ENCODE measurements at places on chromosomes 16 and 17. TPM values are rescaled to one million over a fixed set of nuclear protein-coding genes. Genes with fewer than 3 reads are reported as not detected.

DNA sequence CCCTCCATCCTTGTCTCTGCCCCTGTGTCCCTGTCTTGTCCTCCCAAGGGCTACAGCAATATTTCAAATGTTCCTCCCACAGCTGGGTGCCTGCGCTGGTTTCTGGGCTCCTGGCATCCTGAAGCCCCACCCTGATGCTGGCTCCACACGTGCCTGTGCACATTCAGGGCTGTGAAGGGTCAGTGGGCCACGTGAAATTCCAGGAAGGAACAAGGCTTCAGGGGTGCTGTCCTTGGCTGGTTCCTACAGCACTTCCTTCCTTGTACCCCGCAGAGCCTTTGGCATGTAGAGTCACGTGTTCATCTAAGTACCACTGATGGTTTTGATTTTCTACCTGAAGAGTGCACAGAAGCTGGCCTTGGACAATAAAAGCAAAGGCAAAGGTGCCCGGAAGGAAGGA lies 57.7 kb upstream of the NLK start:
- no peak for DNase-seq

GRCh38 chr16:72286936-72287620 lies 115.1 kb upstream of the PMFBP1 start:
- no peak for DNase-seq

GRCh38 chr16:71780521-71781089 lies 28.0 kb downstream of the AP1G1 start:
- no peak for DNase-seq

- DNase-seq: no peak
These were observed 741 bp downstream of the CYB5B start for GRCh38 chr16:69424935-69425784.

DNA sequence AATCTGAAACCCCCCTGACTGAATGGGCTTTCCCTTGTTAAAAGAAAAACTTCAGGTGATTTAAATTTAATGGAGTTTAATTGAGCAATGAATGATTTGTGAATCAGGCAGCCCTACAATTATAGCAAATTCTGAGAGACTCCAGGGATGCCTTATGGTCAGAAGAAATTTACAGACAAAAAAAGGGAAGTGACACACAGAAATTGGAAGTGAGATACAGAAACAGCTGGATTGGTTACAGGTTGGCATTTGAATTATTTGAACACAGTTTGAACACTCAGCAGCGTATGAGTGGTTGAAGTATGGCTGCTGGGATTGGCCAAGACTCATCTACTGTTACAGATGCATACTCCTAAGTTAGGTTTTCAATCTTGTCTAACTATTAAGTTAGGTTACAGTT lies 19.0 kb upstream of the CPHXL start:
- no peak for DNase-seq

The ITPRIPL2 gene
- 11.2 TPM for total RNA-seq

The SEZ6L2 gene
- 0.08 TPM for total RNA-seq

The CUEDC1 gene
- total RNA-seq: 0.25 TPM

All from activated CD4-positive, alpha-beta memory T cell treated with anti-CD3 and anti-CD28 coated beads, Interleukin-2, amount 10 ng/mL, durations not matched to agents 7 days and 5 days (primary cell).